H9 (cell line): ENCODE measurements at places on chromosomes 5 and 9. TPM values are rescaled to one million over a fixed set of nuclear protein-coding genes. Genes with fewer than 3 reads are reported as not detected.

Gene FCN2
- not detected in 2 replicates for total RNA-seq

Gene CORO2A
- total RNA-seq = 15.5 and 15.8 TPM in 2 replicates

Gene OR1L4
- not detected in 2 replicates for total RNA-seq

Gene LRRC19
- not detected in 2 replicates for total RNA-seq

Gene GRM6
- total RNA-seq = not detected in 2 replicates

Gene MLANA
- not detected in 2 replicates for total RNA-seq

Gene ZNG1E
- 29.2 and 34.1 TPM in 2 replicates for total RNA-seq

Gene ZNF366
- total RNA-seq = not detected in 2 replicates

Gene PCDHB15
- total RNA-seq = 5.2 and 7.0 TPM in 2 replicates

Gene AFAP1L1
- total RNA-seq = 1.8 and 2.0 TPM in 2 replicates

Gene ACOT12
- total RNA-seq = not detected in 2 replicates

DNA sequence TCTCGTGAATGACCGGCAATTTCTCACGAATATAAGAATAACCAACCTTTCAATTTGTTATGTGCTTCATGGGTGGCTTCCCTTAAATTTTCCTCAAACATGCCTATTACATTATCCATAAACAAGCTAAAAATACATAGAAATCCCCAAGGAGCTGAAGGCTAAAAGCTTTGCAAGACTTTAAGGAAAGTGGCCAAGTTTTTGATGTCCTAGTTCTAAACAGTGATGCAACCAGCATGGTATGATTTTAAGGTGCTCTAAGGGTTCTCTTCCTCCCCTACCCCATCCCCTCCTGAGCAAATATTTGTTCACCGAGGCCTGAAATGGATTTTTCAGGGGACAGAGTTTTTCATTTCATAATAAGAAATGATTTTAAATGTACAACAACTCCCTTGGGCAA lies 79.8 kb downstream of the RGS7BP start:
- no peaks in the 10 kb centered on the region for H3K27me3 ChIP-seq
- no peak overlapping the region for H3K4me3 ChIP-seq
- no peaks in the 10 kb centered on the region; the same call in 2 of the 3 replicates for H3K36me3 ChIP-seq
- DNase-seq = no peak
- H3K27ac ChIP-seq = no peak overlapping the region
- no peaks in the 10 kb centered on the region for H3K4me1 ChIP-seq

DNA sequence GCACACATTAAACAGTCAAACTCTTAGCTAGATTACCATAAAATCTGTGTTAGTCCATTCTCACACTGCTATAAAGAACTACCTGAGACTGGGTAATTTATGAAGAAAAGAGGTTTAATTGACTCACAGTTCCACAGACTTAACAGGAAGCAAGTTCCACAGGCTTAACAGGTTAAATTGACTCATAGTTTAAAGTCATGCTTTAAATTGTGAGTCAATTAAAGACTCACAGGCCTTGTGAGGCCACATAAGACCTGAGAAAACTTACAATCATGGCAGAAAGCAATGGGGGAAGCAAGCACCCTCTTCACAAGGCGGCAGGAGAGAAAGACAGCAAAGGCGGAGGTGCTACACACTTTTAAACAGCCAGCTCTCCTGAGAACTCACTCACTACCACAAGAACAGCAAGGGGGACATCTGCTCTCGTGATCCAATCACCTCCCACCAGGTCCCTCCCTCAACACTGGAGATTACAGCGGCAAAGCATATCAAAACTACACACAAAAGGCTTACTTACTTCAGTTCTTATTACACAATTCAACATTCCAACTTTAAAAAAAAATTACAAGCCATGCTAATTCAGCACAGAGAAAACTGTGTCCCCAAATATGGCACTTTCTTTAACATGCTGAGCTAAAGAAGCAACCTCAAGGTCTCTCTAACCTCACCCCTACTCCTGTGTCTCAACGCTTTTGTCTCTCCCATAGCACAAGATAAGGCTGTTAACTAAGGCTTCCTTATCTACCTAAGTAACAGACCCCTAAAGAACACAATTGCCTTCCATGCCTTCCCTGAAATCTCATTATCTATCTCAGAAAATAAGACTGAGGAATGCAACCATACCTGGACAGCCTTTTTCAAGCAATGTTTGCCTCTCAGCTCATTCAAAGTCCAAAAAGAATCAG lies 805.1 kb downstream of the NR2F1-AS1 start:
- H3K4me3 ChIP-seq = no peak overlapping the region
- DNase-seq = no peak
- no peaks in the 10 kb centered on the region; the same call in 1 of the 2 replicates for H3K4me1 ChIP-seq

- H3K36me3 ChIP-seq = no peaks in the 10 kb centered on the region
- H3K27ac ChIP-seq = no peak overlapping the region
- no peaks in the 10 kb centered on the region for H3K4me1 ChIP-seq
- no peak for DNase-seq
These were observed 188.3 kb downstream of the CNTLN start for GRCh38 chr9:17322882-17323864.

- peaks cover 6% of the 10 kb centered on the region; the same call in 1 of the 2 replicates for H3K36me3 ChIP-seq
- H3K27ac ChIP-seq = no peak overlapping the region
- DNase-seq = no peak
These were observed 37.7 kb downstream of the UGT3A2 start for GRCh38 chr5:36028816-36029465.

DNA sequence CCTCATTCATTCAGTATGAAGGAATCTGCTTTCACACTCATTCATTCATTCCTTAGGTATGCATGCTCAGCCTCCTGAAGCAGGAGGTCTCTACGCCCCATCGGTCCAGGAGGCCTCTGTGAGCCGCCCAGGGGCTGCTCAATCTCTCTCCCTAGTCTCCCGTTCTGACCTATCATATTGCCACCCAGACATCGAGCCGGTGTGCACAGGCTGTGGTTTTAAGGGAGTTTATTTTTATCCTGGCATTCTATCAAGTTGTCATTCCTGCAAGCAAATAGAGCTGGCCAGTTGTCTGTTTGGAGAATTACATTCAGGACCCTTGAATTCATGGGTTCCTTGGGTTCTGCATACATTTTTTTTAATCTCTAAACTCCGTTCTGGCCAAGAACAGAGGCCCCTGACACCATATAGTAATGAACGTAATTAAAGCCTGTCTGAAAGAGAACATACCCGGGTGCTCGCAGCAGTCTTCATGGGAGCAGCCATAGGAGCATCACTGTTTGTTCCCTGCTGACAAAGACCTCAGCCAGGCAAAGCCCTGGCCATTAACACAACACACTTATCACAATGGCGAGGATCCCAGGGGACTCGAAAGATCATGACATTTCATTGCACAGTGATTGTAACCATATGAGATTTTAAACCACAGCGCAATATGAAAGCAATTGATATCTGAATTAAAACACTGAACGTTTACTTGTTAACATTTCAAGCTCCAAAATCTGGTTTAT lies 80.9 kb downstream of the ADAMTS16 start:
- no peak overlapping the region for H3K4me3 ChIP-seq
- DNase-seq = no peak
- no peaks in the 10 kb centered on the region for H3K27me3 ChIP-seq
- no peak overlapping the region for H3K27ac ChIP-seq
- H3K4me1 ChIP-seq = no peaks in the 10 kb centered on the region; the same call in 1 of the 2 replicates
- no peaks in the 10 kb centered on the region for H3K36me3 ChIP-seq

GRCh38 chr5:133758641-133759040 lies 146.3 kb upstream of the FSTL4 start:
- H3K4me3 ChIP-seq = no peak overlapping the region
- no peak for DNase-seq
- H3K27ac ChIP-seq = no peak overlapping the region
- H3K27me3 ChIP-seq = no peaks in the 10 kb centered on the region; the same call in 1 of the 2 replicates

GRCh38 chr5:178383301-178383918 lies 150.8 kb upstream of the PHYKPL start:
- no peak overlapping the region for H3K27ac ChIP-seq
- peaks cover 5% of the 10 kb centered on the region; the same call in 1 of the 2 replicates for H3K4me1 ChIP-seq
- no peak overlapping the region for H3K4me3 ChIP-seq
- H3K36me3 ChIP-seq = no peaks in the 10 kb centered on the region
- H3K27me3 ChIP-seq = no peaks in the 10 kb centered on the region

DNA sequence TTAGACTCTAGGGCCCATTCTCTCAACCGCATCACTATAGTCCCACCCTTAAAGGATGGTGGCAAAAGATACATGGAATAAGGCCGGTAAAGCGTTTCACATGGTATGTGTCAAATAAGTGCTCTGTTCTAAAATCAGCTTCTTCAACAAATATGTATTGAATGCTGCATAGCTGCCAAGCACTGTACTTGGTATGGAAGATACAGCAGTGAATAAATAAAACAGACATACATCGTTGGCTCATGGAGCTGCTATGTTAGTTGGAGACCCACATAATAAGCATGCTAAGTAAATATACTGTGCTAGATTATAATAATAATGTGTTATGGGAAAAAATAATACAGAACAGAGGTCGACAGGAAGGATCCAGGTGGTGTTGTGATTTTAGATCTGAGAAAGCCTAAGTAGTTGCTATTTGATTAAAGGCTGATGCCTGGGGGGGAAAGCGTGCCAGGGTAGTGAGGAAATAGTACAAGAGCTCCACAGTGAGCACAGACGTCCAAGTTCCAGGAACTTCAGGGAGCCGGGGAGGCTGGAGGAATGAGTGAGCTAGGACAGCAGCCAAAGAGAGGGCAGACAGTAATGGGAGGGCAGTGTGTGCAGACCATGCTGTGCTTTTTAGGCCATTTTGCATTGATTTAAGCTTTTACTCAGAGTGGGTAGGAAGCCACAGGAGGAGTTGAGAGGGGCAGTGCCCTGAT lies 93.7 kb downstream of the JAKMIP2 start:
- no peak for DNase-seq
- no peaks in the 10 kb centered on the region for H3K27me3 ChIP-seq
- no peaks in the 10 kb centered on the region; the same call in 1 of the 2 replicates for H3K36me3 ChIP-seq
- H3K27ac ChIP-seq = no peak overlapping the region
- no peaks in the 10 kb centered on the region for H3K4me1 ChIP-seq

- no peaks in the 10 kb centered on the region for H3K36me3 ChIP-seq
- DNase-seq = no peak
- H3K4me3 ChIP-seq = no peak overlapping the region
- H3K4me1 ChIP-seq = no peaks in the 10 kb centered on the region
- no peak overlapping the region for H3K27ac ChIP-seq
These were observed 3.4 kb upstream of the GRPEL2 start for GRCh38 chr5:149341876-149342275.

GRCh38 chr5:162699361-162699760 lies 631.8 kb downstream of the GABRG2 start:
- H3K27ac ChIP-seq = no peak overlapping the region
- H3K4me1 ChIP-seq = no peaks in the 10 kb centered on the region
- peaks cover 34% of the 10 kb centered on the region for H3K36me3 ChIP-seq
- no peaks in the 10 kb centered on the region for H3K27me3 ChIP-seq
- H3K4me3 ChIP-seq = no peak overlapping the region

DNA sequence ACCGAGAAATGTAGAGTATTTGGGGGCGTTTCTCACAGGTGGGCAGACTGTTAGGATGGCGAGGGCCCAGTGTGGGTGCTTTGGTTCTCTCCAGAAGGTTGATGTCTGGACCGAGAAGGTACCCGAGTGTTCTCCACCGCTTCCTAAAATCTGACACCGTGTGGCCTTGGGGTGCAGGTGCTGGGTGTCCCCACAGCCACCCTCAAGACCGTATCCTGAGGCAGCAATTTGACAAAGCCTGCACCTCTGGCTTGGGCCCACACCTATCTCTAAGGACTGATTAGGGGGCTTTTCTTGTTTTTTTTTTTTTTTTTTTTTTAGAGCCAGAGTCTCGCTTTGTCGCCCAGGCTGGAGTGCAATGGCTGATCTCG lies 1.3 kb downstream of the PPP1R26 start:
- DNase-seq = no peak
- H3K27ac ChIP-seq = no peak overlapping the region
- peak overlapping the region; percentile 80 for H3K4me3 ChIP-seq
- no peaks in the 10 kb centered on the region; the same call in 1 of the 2 replicates for H3K4me1 ChIP-seq

GRCh38 chr9:751137-752051 lies 90.1 kb upstream of the DMRT1 start:
- no peaks in the 10 kb centered on the region for H3K4me1 ChIP-seq
- no peaks in the 10 kb centered on the region for H3K27me3 ChIP-seq
- H3K36me3 ChIP-seq = peaks cover 3% of the 10 kb centered on the region; the same call in 1 of the 3 replicates
- DNase-seq = no peak
- no peak overlapping the region for H3K4me3 ChIP-seq

DNA sequence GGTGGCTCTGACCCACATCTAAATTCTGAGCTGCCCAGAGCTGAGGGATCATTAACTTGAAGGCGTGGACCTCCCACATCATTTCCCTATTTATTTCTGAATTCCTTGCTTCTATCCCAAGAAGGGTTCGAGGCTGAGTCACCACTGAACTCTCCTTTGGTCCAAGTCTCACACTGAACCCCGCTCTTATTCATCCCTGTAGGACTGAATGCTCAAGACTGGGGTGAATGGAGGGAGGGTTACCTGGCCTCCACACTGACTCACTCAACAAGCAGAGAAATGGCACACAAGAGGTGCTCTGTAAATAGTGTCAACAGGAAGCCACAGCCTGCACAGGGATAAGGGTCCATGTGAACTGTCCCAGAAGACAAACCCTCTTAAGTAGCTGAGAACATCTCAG lies 79.1 kb upstream of the FSTL4 start:
- no peak overlapping the region for H3K27ac ChIP-seq
- no peaks in the 10 kb centered on the region for H3K4me1 ChIP-seq
- no peak overlapping the region for H3K4me3 ChIP-seq
- DNase-seq = no peak
- no peaks in the 10 kb centered on the region for H3K27me3 ChIP-seq

- peak; percentile 17 for DNase-seq
- H3K4me3 ChIP-seq = no peak overlapping the region
- H3K27ac ChIP-seq = no peak overlapping the region
- no peaks in the 10 kb centered on the region for H3K36me3 ChIP-seq
- H3K27me3 ChIP-seq = no peaks in the 10 kb centered on the region
These were observed 20.3 kb upstream of the DUSP1 start for GRCh38 chr5:172791286-172791685.

- peaks cover 3% of the 10 kb centered on the region; the same call in 1 of the 2 replicates for H3K4me1 ChIP-seq
- H3K36me3 ChIP-seq = peaks cover 6% of the 10 kb centered on the region
- H3K4me3 ChIP-seq = no peak overlapping the region
- no peaks in the 10 kb centered on the region for H3K27me3 ChIP-seq
- no peak for DNase-seq
These were observed 17.0 kb downstream of the GOLPH3 start for GRCh38 chr5:32157078-32157477.

GRCh38 chr5:36079200-36079781 lies 12.6 kb upstream of the UGT3A2 start:
- no peaks in the 10 kb centered on the region for H3K36me3 ChIP-seq
- peaks cover 2% of the 10 kb centered on the region; the same call in 1 of the 2 replicates for H3K4me1 ChIP-seq
- no peak overlapping the region for H3K27ac ChIP-seq
- H3K4me3 ChIP-seq = 0 out of 3 replicates have a peak overlapping the region, but pooled peaks have one; percentile 16
- DNase-seq = peak; percentile 85

- no peak overlapping the region for H3K4me3 ChIP-seq
- H3K27me3 ChIP-seq = no peaks in the 10 kb centered on the region
- no peaks in the 10 kb centered on the region for H3K4me1 ChIP-seq
These were observed 12.4 kb downstream of the IPPK start for GRCh38 chr9:92657296-92658094.
